ENCODE measurements at places on chromosomes 16 and 17.

DNA sequence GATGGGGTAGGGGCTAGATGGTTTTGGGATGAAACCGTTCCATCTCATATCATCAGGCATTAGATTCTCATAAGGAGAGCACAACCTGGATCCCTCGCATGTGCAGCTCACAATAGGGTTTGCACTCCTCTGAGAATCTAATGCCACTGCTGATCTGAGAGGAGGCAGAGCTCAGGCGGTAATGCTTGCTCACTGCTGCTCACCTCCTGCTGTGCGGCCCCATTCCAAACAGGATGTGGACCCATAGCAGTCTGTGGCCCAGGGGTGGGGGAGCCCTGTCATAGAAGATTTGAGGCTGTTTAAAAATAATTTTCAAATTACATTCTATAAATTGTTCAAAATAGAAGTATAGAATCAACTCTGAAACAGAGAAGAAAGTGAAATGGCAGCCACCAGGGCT, 50.8 kb downstream of the PHKB start:
- no peak for DNase-seq

DNA sequence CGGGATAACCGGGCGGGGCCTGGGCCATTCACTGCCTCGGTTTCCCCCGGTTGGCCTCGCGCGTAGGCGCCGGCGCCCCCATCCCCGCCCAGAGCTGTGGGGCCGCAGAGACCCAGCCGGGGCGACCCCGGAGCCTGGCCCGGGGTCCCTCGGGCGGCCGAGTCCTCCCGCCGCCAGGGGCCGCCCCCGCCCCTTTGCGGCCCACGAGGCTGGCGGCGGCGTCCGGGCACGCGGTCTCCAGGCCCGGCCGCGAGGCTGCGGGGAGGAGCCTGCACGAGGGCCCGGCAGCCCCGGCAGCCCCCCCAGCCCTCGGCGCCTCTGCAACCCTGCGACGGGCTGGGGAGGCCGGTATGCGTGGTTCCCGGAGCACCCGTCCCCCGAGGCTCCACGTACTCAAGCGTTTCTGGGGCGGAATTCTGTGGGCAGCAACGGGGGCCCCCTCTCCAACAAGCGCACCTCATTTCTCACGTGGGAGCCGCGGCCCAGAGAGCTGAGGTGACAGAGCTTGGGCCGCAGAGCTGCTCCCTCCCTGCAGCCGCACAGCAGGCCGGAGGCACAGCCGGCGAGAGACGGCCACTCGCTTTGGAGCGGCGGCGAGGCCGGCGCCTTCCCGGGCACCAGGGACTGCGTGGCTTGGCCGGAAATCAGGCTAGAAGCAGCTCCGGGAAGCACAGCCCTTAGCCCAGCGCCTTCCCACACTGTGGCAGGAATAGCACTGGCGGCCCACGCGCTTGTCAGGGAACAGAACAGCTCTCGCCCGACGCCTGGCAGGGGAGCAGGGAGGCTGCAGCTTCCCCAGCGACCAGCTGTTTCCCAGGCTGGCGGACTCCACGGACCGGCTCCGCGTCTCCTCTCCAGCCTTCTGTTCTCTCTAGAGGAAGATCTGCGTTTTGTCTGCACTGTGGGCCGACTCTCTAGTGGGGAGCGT, 867 bp upstream of the LIMD2 start:
- DNase-seq: peak; percentile 78

DNA sequence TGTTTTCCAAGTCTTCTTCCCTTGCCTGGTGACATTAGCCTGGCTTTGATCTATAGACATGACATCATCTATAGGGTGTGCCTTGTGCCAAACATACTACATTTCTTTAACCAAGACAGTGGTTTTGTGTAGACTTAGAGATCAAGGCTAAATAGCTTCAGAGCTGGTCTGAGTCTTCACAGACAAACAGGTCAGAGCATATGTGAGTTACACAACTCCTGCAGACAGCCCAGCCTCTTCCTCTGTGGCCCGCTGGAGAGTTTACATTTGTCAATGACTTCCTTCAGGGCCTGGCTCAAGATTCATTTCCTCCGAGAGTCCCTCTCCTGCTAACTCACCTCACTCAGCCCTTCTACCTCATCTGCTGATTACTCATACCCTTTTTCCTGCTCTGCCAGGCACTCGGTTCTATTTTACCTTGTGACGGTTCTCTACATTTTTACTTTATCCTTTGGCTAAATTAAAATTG, 73.1 kb upstream of the TANC2 start:
- no peak for DNase-seq

- DNase-seq: no peak
Measured at GRCh38 chr16:74026373-74027281, 270.0 kb upstream of the PSMD7 start.

DNA sequence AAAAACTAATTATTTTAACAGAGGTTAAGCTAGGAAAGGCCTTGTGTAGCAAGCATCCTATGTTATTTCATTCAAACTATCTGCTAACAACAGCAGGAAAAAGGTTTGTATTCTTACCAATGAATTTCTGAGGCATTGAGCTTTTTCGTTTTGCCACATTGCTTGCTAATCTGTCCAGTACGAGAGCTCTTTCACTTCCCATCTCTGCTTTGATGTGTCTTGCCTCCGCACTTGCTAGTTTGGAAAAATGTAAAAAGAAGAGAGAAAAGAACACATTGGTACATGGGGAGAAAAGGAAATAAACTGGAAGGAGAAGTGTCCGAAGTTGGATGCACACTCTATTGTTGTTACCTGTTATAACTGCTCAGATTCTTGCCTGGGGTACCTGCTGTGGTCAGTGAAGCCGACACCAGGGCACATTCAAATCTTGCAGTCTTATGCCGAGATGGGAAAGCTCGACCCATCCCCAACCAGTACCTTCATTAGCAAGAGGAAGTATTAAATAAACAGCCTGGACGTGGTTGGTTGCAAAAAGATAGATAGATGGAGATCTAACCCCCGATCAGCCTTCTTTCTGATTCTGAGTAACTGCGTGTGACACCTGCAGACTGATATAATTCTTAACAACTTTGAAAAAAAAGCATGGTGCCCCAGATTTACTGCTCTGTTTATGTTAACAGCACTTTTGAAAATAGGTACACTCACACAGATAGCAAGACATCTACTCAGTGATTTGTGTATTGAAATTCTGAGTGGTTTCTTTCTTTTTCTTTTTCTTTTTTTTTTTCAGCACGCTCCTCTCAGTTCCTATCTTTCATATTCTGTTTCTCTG, 40.0 kb downstream of the GRB7 start:
- DNase-seq: peak; percentile 69

GRCh38 chr16:24758373-24758772, 28.9 kb downstream of the TNRC6A start:
- DNase-seq: no peak

DNA sequence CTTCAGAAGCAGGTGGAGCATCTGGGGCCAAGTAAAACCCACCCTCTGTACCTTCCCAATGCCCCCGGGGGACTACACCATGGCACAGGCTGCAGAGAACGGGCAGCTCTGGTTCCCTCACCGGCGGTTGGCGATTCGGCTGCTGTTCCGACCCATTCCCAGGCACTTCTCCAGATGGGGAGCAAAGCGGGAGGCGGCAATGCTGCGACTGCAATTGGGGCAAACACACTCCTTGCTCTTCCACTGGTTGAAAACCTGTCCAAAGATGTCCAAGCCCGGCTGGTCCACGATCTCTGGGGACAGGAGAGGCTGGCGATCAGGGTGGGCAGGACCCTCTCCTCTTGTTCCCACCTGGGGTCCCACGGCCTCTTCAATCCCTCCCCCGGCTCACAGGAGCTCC, 2.6 kb downstream of the ATXN7L3 start:
- no peak for DNase-seq

DNA sequence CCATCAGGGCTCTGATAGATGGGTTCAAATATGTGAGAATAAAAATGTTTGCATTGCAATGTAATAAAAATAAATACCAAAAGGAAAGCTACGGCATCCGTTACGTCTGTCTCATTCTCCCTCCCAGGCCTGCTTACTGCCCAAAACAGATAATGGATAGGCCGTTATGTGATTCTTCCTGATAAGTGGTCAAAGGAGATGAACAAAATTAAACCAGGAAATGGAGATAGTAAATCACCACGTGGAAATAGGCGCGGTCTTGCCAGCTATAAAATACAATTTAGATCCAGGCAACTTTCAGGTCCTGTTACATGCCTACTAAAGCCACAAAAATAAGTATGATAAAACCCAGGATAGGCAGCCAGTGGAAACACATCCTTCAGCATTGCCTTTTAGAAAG, 49.5 kb upstream of the CCL1 start:
- no peak for DNase-seq

GRCh38 chr16:56265184-56265583, 73.9 kb downstream of the GNAO1 start:
- no peak for DNase-seq

- DNase-seq: no peak
Measured at GRCh38 chr16:63287401-63287800, 1251.2 kb upstream of the CDH8 start.

GRCh38 chr17:30254150-30254549, 18.7 kb upstream of the SLC6A4 start:
- DNase-seq: no peak

DNA sequence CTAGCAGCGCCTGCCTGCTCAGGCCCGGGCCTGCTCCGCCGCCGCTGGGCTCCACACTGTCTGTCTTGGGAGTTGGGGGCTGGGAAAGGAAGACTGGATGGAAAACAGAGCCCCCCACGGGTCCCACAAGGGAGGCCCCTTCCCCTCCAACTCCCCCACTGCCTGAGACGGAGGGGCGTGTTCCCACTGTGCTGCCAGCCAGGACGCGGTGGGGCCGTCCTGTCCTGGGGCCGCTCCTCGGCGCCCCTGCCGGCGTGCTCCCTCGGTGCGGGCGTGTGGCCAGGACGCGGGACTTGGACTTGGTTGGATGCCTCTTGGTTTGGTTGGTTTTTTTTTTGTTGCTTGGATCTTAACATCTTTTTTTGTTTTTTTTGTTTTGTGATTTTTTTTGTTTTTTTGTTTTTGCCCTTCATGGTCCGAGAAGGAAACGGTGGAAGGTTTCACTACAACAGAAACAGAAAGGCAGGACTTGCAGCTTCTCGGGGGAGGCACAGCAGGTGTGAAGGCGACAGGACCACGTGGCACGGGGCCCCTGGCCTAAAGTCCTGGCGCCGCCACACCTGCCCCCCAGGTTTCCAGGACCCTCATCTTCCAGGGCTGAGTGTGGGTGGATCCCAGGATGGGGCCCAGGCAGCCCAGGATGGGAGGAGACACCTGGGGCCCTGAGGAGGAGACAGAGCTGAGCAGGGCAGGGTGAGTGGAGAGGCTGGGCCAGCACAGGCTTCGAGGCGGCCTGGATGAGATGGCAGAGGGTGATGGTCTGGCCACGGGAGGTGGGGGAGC, 16.0 kb downstream of the ENGASE start:
- no peak for DNase-seq
